ENCODE measurements at places on chromosomes 6 and 20. TPM values are rescaled to one million over a fixed set of nuclear protein-coding genes. Genes with fewer than 3 reads are reported as not detected.

GRCh38 chr6:15441215-15441868, 195.5 kb downstream of the JARID2 start:
- DNase-seq, result peak; percentile 67

DNA sequence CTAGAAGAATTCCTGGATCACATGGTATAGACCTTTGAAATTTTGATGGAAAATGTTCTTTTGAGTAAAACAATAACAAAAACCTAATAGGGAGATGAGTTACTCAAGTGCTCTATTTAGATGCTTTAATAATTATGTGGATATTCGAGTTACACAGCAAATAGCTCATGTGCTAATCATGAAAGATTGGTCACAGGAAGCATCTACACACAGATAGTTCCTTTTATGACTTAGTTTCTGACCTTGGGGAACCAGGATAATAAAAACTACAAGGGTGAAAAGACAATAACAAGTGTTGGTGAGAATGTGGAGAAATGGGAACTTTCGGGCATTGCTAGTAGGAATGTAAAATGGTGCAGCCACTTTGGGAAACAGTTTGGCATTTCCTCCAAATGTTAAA, 19.7 kb downstream of the UBE2V1 start:
- DNase-seq, result no peak

- DNase-seq, result no peak
Measured at GRCh38 chr6:127858727-127859391, 42.0 kb downstream of the THEMIS start.

GRCh38 chr6:105607636-105608621, 205.0 kb upstream of the PREP start:
- no peak for DNase-seq

GRCh38 chr6:126167726-126168125, 172.2 kb upstream of the CENPW start:
- no peak for DNase-seq

DNA sequence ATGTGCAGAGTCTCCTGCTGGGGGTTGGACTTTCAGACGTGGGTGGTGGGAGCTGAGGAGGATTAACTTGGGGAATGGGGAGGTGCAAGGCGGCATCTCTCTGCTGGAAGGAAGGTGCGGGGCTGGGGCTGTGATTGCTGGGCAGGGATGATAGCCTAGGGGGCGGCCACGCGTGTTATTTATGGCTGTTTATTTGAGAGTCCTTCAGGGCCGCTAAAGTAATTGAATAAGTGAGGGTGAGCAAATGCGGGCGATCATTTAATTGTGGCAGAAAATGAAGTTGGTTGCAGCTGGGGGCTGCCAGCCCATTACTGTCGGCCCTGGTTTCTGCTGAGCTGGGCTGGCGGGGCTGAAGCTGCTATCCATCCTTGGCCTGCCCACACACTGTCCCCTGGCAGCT, 7.5 kb upstream of the IP6K3 start:
- no peak for DNase-seq

DNA sequence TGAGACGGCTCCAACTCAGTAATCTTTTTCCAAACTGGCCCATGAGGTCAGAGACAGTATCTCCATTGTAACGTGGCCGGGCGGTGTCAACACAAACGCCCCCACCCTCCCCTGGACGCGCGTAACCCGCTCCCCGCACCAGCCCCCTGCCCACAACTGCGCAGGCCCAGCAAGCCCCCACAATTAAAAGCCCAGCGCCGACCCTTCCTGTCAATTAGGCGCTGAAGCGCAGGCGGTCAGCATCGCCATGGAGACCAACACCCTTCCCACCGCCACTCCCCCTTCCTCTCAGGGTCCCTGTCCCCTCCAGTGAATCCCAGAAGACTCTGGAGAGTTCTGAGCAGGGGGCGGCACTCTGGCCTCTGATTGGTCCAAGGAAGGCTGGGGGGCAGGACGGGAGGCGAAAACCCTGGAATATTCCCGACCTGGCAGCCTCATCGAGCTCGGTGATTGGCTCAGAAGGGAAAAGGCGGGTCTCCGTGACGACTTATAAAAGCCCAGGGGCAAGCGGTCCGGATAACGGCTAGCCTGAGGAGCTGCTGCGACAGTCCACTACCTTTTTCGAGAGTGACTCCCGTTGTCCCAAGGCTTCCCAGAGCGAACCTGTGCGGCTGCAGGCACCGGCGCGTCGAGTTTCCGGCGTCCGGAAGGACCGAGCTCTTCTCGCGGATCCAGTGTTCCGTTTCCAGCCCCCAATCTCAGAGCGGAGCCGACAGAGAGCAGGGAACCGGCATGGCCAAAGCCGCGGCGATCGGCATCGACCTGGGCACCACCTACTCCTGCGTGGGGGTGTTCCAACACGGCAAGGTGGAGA, at the start of the genes HSPA1A and HSPA1L:
HSPA1A (plus strand) TSS at position 519 of the 814 bp plus-strand sequence; CDS start at position 733, 214 bp downstream.
HSPA1L (minus strand) TSS at position 259 of the 814 bp plus-strand sequence. CDS start 3,311 bp downstream, outside the sequence.
- peak; percentile 74 for DNase-seq

GRCh38 chr6:142926177-142926493, 18.8 kb downstream of the HIVEP2 start:
- no peak for DNase-seq

DNA sequence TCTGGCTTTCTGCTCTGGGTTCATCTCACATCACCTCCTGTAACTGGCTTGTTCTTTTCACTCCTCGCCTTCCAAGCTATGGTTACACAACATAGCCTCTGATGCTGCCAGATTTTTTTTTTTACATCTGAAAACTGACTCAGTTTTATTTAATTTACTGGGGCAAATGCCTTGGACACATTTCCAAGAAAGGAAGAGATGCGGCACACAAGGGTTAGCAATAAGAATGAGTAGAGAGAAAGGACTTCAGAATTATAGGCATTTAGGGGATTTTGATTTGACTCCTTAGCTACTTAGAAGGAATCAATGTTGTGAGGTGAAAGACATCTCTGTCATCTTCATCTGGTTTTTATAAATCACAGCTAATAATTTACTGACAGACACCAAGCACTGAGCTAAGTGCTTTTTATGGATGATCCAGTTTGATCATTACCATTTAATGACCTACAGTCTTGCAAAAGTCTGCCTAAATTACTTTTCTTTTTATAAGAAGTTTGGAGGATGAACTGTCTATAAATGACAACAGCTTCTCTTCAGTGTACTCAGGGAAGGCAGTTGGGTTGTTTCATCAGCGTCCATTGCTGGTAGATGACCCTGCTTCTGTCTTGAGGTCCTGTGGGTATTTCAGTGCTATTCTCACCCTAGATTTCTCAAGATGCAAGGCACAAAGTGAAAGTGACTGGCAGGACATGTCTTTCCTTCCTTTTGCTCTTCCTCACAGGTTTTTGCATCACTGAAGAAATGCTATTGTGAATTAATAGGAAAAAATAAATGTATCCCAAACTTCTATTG, 31.1 kb downstream of the LAMA4 start:
- no peak for DNase-seq

GRCh38 chr6:133724726-133725125, 164.2 kb upstream of the TCF21 start:
- no peak for DNase-seq

GRCh38 chr6:163761481-163761880, 347.0 kb downstream of the QKI start:
- no peak for DNase-seq

DNA sequence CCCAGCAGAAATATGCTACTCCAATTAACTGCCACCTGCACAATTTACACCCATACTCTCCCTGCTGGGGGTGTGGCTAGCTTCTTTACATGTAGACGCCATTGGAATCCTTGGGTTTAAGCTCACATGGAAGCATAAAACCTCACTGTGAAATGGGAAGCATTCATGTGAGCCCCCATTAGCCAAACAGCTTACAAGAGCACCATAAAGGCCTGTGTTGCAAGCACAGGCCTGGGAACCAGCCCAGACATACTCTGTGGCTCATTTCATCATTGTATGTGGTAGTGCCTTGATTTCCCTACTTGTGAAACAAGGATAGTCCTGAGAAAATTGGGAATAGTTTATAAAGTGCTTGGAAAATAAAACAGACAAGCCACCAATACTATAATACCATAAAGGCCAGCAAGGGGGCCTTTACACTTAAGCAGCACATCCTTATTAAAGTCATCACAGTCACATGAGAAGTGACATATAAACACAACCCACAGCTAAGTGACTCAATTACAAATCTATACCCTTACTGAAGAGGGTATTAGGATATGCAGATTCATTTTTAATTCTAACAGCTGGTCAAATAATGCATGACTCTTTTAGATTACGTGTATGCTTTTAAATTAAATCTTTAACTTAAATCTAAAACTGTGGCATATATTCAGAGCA, 6.8 kb downstream of the ADNP start:
- no peak for DNase-seq

DNA sequence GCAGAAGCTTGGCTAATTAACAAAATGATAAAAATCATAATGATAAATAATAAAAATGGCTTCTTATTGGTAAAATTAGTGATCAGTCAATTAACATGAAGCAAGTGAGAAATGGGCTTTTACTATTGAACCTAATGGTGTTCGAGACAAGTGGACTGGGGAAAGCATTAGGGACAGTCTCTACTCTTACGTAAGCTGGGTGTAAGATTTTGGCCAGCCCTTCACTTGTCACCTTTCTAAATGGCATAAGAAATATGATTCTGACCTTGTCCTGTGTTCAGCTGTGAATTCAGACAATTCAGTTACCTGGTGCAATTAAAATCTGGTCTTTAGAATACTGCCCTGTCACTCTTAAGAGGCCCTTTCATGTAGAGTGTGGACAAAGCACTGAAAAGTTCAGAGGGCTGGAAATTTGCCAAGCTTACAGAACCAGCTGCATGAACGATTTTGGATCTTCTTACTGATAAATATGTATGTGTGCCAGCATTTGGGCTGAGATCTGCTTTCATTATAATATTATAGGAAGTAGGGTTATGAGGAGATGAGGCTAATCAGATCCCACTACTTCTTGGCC, 115.9 kb downstream of the QRSL1 start:
- no peak for DNase-seq

DNA sequence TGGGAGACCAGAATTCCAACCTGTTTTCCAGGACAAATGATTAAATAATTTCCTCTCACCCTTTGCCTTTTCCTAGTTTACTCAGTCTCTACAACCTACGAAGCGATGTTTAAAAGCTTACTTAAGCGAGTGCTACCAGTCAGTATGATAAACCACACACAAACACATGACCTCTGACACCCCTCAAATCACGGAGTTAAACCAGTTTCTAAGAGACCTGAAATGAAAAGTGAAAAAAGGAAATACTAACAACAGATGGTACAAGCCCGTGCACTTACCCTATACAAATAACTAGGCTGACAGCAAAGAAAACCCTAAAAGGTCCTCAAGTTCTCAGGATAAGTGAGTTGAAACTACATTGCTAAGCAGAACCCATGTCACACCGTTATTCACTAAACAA, 7.7 kb downstream of the TNFRSF21 start:
- DNase-seq, result peak; percentile 6

DNA sequence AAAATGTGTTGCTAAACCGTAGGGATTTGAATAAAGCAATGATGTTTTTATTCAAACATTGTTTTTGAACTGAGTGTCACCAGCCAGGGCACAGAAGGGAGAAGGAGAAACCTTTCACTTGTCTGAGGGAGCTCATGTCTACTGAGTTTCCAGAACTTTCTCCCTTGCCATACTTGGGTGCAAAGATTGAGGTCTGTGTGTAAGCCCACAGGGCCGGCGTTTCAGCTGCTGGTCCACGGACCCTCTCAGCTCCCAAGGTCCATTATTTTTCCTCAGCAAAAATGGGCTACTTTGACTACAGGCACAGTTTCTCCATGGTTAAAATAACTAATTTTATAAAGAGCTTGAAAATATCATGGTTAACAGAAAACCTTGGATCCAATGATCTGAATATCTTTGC, 32.6 kb downstream of the PSMG4 start:
- DNase-seq, result no peak

- no peak for DNase-seq
Measured at GRCh38 chr6:118771253-118771652, 119.9 kb upstream of the CEP85L start.

- DNase-seq, result no peak
Measured at GRCh38 chr6:144834426-144835038, 549.4 kb downstream of the UTRN start.

- DNase-seq, result no peak
Measured at GRCh38 chr6:26109772-26110171, 22.5 kb downstream of the HFE start.

GRCh38 chr20:49687595-49688567, 25.8 kb downstream of the B4GALT5 start:
- no peak for DNase-seq

DNA sequence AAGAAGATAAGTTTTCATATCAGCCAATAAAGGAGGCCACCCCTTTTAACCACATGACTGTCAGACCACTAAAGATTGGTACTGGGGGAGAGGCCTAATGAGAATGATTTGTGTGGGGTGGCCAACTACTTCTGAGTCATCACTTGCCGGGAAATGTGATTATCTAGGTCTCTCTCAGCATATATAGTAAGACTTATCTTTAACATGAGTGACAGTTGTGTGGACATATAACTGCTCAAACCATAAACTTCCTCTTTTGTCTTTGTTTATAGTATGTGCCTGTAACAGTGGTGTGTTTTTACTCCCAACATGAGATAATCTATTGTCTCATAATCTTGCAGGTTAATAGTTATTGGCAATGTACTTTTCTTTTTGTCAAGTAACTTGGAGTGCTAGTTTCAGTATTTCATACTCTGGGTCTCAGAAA, 312.4 kb downstream of the CDKAL1 start:
- DNase-seq, result no peak

DNA sequence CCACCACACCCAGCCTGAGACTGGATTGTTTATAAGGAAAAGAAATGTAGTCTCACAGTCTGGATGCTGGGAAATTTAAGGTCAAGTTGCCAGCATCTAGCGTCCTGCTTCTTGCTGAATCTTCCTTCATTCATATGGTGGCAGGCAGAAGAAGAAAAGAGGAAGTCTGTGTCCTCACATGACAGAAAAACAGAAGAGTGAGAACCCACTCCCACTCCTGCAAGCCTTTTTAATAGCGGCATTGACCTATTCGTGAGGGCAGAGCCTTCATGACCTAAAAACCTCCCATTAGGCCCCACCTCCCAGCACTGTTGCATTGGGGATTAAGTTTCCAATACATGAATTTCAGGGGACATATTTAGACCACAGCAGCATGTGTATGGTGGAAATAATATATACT, 160.8 kb upstream of the BMP2 start:
- no peak for DNase-seq

The PGC gene
- not detected for polyA plus RNA-seq

The SLC52A3 gene
- not detected for polyA plus RNA-seq

The EYS gene
- polyA plus RNA-seq, result not detected

The PAK5 gene
- polyA plus RNA-seq, result not detected

The TP53TG5 gene
- polyA plus RNA-seq, result not detected

The HLA-DQA1 gene
- 486 TPM for polyA plus RNA-seq
